Tongue (tissue), 3 donors: ENCODE measurements at places on chromosomes 12 and 14. TPM values are rescaled to one million over a fixed set of nuclear protein-coding genes. Genes with fewer than 3 reads are reported as not detected.

GRCh38 chr14:99183311-99183710 is 88.7 kb downstream of the BCL11B start:
- no peak for DNase-seq

GRCh38 chr12:62700091-62700880 is 233.7 kb downstream of the MON2 start:
- no peak for DNase-seq

DNA sequence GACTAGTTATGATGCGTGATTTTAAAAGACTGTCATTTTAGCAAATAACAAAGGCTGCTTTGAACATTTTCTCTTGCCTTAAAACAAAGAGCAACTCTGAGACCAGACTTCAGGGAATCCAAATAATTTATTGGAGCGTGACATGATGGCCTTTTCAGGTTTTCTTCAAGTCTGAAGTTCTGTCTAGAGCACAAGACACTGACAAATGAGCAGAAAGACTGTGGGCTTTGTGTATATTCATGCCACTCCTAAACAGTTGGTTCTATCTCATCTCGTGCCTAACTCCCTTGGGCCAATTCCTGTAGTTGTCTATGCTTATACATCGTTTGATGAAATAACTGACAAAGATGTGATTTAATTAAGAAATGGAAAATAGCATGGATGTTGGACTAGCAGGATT is 47.5 kb downstream of the IFT81 start:
- no peak for DNase-seq

DNA sequence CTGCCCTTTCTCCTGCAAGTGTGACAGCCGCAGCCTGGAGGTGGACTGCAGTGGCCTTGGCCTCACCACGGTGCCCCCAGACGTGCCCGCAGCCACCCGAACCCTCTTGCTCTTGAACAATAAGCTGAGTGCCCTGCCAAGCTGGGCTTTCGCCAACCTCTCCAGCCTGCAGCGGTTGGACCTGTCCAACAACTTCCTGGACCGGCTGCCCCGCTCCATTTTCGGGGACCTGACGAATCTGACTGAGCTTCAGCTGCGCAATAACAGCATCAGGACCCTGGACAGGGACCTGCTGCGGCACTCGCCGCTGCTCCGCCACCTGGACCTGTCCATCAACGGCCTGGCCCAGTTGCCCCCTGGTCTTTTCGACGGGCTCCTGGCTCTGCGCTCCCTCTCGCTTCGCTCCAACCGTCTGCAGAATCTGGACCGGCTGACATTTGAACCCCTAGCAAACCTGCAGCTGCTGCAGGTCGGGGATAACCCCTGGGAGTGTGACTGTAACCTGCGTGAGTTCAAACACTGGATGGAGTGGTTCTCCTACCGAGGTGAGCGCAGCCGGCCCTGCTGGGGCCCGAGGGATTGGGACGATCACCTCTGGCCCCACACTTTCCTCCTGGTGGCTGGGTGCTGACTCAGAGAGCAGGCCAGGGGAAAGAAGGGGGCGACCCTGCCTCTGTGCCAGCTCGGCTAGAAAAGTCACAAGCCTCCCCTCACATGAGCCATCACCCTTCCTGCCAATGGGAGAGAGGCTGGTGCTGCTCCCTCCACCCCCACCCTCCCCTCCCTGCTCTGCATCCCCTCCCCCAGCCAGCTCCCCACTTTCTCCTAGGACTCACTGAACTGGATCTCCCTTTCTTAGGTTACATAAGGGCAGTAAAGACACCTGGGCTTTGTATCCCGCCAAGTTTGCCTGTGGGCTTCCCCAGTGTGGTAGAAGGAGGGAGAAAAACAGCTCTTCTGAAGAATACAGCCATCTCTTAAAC is 10.9 kb downstream of the LRTM2 start:
- peak; percentile 95 for DNase-seq

- no peak for DNase-seq
These were observed 413 bp upstream of the TUBA1C start for GRCh38 chr12:49264466-49264872.

DNA sequence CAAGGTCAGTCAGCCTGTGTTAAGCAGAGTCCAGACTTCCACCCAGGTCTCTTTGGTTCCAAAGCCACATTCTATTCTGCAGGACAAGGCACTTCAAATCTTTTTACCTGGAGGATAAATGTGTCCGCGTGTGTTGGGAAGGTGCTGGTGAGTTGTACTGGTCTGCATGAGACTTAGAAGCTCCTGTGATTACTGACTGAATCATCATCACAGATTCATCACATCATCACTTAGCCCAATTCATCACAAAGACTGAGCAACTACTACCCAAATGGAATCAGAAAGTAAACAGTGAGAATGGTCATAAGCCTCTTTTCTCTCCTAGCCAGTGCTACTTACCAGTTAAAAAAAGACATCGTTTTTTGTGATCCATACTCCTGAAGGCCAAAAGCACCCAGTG is 5.3 kb downstream of the SLC15A5 start:
- DNase-seq = no peak

DNA sequence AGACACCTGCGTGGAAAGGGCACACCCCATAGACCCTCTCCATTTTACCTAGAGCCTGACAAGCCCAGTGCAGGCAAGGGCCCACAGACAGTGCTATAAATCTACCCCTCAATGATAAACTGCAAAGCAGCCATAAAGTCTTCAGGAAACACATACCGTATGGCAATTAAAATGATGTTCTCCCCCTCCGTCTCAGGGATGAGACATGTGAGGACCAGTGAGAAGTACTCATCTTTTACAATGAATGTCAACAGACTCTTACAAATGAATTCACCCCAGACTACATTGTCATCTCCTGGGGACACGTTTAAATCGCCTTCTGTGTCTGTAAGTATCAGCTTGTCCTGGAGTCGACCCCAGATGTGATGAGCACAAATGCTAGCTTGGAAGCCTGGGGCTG is 362.7 kb downstream of the ADGRD1 start:
- no peak for DNase-seq

DNA sequence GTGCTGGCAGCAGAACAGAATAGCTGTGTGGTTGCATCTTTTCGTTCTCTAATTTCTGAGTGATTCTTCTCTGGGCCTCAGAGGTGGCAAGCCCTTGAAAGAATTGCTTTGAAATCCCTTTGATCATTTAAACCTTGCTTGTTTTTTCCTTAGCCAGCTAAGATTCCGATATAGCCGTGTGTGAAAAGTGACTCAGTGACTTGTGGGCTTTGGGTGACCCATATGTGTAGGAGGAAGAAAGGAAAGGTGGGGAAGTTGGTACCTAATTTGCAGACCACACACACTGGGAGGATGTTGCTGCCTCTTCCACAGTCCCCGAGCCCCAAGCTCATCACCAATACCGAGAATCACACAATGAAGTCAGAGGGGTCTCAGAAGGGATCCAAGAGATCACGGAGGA is 18.8 kb downstream of the SLC24A4 start:
- DNase-seq = no peak

GRCh38 chr14:34250959-34251358 is 211.1 kb downstream of the SPTSSA start:
- DNase-seq = no peak

- DNase-seq = peak; percentile 93
These were observed at the start of gene MBD6 for GRCh38 chr12:57522011-57522886. MBD6 (plus strand) TSS chr12:57522824; CDS start chr12:57524304, 1,480 bp downstream.

DNA sequence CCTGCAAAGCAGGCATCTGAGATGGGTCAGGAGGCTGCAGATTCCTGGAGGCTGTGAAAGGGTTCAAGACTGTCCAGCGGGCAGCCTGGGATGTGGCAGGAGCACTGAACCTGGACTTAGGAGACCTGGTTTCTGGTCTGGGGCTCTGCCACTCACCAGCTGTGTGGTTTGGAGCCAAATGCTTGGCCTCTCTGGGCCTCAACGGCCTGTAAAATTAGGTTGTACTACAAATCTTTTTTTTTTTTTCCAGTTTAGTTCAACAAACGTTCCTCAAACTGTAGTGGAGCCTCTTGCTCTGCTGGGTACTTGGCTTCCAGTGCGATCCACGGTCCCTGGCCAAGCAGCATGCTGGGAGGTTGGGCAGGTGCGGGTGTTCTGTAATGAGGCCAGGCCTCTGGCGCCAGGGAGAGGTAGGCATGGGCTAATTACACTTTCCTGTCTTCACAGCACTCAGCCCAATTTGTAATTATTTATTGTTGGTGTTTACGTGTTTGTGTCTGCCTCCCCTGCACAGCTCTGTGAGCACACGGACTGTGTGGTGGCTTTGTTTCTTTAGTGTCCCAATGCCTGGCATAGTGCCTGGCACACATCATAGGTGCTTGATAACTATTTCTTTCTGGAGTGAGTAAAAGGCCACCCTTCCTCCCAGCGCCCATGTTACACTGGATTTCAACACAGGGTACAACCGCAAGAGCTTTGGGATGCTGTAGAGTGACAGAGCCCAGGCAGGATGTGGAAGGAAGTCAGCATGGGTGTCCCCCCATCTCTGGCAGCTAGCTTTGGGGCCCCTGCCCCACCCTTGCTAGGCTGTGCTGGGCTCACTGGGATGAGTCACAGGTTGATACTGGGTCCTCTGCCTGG is 5.8 kb upstream of the KRT80 start:
- no peak for DNase-seq

GRCh38 chr12:88306471-88307069 is 164.5 kb downstream of the TMTC3 start:
- DNase-seq = no peak

CATSPERB gene
- 5.7 TPM for total RNA-seq

DDN gene
- total RNA-seq = 2.4 TPM
